Right forelimb (tissue), 1 donor: ENCODE measurements at places on chromosomes 5 and 9.

- DNase-seq, result no peak
These were observed 43.2 kb upstream of the ANKH start for GRCh38 chr5:14914623-14915260.

GRCh38 chr5:141040093-141040770 is 10.9 kb upstream of the PCDHB1 start:
- peak; percentile 49 for DNase-seq

DNA sequence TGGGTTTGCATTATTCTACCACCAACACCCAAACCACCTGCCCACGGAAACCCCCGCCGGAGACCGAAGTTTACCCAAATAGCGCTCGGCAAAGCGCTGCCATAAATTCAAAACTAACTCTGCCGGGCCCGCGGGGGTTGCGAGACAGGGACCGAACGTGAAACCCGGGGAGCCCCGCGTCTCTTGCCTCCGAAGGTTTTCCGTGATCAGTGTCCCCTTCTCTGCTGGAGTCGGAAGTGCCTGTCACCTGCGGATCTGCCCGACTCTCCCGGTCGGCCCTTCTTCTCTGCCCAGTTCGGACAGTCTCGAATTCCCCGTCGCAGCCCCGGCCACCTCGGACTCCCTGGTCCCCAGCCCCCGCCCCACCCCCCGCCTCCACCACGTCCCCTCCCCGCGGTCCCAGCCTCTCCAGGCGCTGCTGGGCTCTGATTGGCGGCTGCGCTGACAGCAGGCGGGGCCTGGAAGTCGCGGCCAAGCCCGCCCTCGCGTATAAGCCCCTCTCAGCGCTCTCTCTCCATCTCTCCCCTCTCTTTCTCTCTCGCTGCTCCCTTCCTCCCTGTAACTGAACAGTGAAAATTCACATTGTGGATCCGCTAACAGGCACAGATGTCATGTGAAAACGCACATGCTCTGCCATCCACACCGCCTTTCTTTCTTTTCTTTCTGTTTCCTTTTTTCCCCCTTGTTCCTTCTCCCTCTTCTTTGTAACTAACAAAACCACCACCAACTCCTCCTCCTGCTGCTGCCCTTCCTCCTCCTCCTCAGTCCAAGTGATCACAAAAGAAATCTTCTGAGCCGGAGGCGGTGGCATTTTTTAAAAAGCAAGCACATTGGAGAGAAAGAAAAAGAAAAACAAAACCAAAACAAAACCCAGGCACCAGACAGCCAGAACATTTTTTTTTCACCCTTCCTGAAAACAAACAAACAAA is at the start of gene RORB:
Gene RORB (plus strand): TSS at position 517 of the 929 bp plus-strand sequence. CDS start 642 bp downstream, outside the sequence.
- DNase-seq, result peak; percentile 81

DNA sequence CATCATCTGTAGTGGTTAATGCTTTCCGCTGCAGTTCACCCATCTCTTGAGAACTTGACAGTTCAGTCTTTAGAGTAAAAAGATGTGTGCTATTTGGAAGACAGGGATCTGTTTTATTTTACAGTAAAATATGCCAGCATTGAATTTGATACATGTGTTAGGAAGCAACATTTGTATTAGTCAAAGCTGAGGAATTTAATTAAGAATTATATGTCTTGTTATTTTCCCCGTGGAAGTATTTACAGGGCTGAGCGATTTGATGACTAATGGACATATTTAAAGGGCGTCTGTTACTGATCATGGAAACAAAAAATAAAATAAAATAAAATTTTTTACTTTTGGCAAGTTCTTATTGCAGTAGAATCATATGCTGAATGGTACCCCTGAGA is 101.3 kb downstream of the PAM start:
- no peak for DNase-seq
